ENCODE measurements at places on chromosomes 5 and 9. TPM values are rescaled to one million over a fixed set of nuclear protein-coding genes. Genes with fewer than 3 reads are reported as not detected.

DNA sequence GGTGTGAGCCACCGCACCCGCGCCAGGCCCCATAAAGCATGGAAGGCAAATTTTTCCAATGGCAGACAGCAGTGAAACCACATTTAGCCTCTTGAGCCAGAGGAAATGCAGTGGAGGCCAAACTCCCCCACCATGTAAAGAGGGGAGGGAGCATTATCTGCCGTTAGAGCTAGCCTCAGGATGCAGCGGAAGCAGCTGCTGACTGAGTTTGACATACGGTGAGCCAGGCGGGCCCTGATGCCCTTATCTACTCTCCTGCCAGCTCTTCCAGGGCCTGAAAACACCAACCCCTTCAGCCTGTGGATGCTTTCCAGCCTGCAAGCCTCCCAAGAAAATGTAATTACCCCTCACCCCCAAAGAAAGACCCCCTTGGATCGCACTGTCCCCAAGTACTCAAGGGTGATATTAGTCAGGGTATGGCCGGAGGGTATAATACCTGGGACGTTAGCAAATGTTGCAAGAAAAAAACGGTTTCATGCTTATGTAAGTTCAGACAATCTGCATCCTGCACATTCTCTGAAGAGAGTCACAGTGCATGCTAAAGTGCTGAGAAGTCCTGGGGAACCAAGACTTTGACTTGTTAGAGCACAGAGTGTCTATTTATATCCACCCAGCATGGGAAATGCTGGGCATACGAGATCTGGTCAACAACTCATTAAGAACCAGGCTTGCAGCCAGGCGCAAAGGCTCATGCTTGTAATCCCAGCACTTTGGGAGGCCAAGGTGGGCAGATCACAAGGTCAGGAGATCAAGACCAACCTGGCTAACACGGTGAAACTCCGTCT, 11.3 kb upstream of the GGTA1 start:
- H3K36me3 ChIP-seq = no peaks in the 10 kb centered on the region
- H3K27ac ChIP-seq = no peak overlapping the region
- peaks cover 8% of the 10 kb centered on the region for H3K27me3 ChIP-seq
- no peak overlapping the region for H3K4me3 ChIP-seq
- peaks cover 18% of the 10 kb centered on the region for H3K4me1 ChIP-seq

GRCh38 chr9:136687721-136688223, 515 bp upstream of the AGPAT2 start:
- no peaks in the 10 kb centered on the region for H3K27me3 ChIP-seq
- H3K36me3 ChIP-seq = no peaks in the 10 kb centered on the region
- no peak for DNase-seq
- H3K4me1 ChIP-seq = peaks cover 11% of the 10 kb centered on the region
- H3K27ac ChIP-seq = no peak overlapping the region

GRCh38 chr5:110940136-110940535, 131.4 kb upstream of the TSLP start:
- H3K4me3 ChIP-seq = no peak overlapping the region
- H3K4me1 ChIP-seq = no peaks in the 10 kb centered on the region
- peaks cover 7% of the 10 kb centered on the region for H3K27me3 ChIP-seq
- H3K27ac ChIP-seq = no peak overlapping the region

- DNase-seq = no peak
- no peak overlapping the region for H3K27ac ChIP-seq
- H3K27me3 ChIP-seq = no peaks in the 10 kb centered on the region
Observed at GRCh38 chr5:126000507-126000906, 422.7 kb upstream of the GRAMD2B start.

DNA sequence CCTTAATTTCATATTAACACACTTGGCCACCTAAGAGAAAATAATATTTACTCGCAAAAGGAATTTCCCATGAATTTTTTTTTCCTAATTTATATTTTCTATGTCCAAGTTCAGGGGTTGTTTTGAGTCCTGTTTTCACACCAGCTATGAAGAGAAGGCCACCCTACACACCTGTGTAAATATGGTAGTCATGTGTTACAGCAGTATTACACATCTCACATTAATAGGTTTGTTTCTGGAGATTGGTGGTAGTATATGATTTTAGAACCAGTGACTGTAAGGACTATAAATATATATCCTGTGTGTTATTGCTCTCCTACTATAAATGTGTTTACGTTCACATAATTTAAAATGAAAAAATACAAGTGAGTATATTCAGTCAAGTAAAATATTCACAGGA, 147.5 kb downstream of the PAM start:
- peaks cover 6% of the 10 kb centered on the region for H3K4me1 ChIP-seq
- no peaks in the 10 kb centered on the region for H3K27me3 ChIP-seq
- H3K36me3 ChIP-seq = peaks cover 10% of the 10 kb centered on the region
- no peak overlapping the region for H3K27ac ChIP-seq
- H3K4me3 ChIP-seq = no peak overlapping the region

- no peak overlapping the region for H3K4me3 ChIP-seq
- peaks cover 72% of the 10 kb centered on the region for H3K4me1 ChIP-seq
- no peak for DNase-seq
- H3K27ac ChIP-seq = peak overlapping the region; percentile 19
- no peaks in the 10 kb centered on the region for H3K36me3 ChIP-seq
Observed at GRCh38 chr9:131657940-131658339, 81.9 kb downstream of the RAPGEF1 start.

- H3K27ac ChIP-seq = peak overlapping the region; percentile 69
- 0 out of 2 replicates have a peak, but pooled peaks cover 3% of the 10 kb centered on the region for H3K27me3 ChIP-seq
- peaks cover 8% of the 10 kb centered on the region for H3K36me3 ChIP-seq
- no peak for DNase-seq
Observed at GRCh38 chr9:133031496-133031911, 707 bp downstream of the GTF3C5 start.

DNA sequence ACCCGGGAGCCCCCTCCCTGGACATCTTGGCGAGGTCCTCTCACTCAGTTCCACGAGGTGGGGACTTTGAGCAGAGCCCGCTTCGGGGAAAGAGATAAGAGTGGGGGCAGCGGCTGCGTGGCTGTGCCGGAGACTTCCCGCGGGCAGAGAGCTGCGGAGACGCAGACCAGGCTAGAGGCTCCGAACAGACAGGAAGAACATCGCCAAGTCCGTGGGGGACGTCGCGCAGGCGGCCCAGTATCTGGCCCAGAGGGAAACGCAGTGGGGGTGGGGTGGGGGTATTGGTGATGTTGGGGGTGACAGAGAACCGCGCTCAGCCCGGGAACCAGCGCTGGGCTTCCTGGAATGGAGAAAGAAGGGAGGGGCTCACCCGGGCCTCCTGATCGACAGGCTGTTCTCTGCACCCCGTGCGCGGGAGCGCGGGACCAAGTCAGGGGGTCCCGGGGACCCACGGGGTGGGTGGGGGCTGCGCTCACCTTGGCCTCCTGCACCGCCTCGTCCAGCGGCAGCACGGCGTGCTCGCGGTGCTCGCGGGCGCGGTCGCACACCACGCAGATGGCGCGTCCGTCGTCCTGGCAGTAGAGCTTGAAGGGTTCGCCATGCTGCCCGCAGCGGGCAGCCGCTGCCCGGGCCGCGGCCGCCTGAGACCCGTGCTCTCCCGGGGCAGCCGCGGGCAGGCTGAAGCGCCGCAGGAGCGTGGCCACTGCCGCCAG, 727 bp downstream of the TRIM7 start:
- peak; percentile 50 for DNase-seq
- peaks cover 6% of the 10 kb centered on the region for H3K36me3 ChIP-seq
- H3K27me3 ChIP-seq = peaks cover 80% of the 10 kb centered on the region
- H3K27ac ChIP-seq = no peak overlapping the region
- H3K4me3 ChIP-seq = peak overlapping the region; percentile 78

Gene SLC46A2
- 0.07 TPM for total RNA-seq

All from WTC11 (cell line).